ENCODE measurements at places on chromosomes 12 and 14.

GRCh38 chr14:93266127-93266526 lies 59.1 kb downstream of the UBR7 start:
- no peak for DNase-seq

DNA sequence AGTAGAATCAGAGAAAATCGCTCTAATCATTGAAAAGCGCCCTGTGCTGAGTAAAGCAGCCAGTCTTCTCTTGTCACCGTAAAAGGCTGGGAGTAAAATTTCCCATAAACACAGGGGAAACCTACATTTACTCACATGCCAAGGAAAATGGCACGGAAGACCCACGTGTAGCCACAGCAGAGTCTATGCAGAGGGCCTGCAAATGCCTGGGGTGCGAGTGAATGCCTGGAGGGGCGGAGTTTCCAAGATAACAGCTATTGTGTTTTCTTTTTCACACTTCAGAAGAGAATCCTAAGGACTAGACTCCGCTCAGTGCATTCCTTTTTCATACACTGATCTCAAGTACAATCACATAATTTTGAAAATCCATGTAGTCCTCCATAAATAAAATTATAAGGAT lies 159.9 kb upstream of the FOXN3 start:
- DNase-seq, result peak; percentile 48

DNA sequence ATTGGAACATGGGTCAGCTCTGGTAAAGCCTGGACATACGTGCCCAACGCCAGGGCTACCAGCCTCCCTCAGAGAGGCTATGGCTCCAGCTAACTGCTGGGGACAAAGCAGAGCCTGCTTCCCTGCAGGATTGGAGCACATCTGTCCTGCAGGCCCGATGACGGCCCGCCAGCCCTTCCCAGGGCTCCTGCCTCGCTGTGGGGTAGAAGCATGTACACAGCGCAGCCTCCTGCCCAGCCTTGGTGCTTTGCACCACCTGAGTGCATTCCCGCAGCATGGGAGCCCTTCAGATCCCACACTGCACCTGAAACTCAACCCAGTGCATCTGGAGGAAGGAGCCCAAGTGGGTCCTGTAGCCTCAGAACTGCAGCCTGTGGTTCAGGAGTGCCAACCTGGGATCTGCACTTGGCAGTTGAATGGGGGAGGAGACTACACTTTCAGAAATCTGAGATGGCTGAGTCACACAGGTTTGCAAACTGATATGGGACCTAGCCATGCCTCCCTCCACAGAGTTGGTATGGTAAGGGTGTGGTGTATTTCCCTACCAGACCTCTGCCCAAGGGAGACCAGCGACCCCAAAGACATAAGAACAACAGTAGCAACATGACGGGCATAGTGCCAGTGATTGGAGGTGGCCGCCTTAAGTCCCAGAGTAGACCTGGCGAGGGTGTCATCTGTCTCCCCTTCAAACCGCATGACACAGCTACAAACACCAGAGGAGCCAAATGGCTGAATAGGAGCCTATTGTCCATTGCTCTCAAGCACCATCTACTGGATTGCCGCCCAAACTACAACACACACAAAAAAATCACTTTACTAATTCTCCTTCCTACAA lies 273.9 kb upstream of the MIS18BP1 start:
- DNase-seq, result peak; percentile 75

GRCh38 chr12:121397521-121397920 lies 2.4 kb upstream of the RNF34 start:
- no peak for DNase-seq

GRCh38 chr14:102511538-102511937 lies 2.0 kb upstream of the ANKRD9 start:
- DNase-seq, result no peak

DNA sequence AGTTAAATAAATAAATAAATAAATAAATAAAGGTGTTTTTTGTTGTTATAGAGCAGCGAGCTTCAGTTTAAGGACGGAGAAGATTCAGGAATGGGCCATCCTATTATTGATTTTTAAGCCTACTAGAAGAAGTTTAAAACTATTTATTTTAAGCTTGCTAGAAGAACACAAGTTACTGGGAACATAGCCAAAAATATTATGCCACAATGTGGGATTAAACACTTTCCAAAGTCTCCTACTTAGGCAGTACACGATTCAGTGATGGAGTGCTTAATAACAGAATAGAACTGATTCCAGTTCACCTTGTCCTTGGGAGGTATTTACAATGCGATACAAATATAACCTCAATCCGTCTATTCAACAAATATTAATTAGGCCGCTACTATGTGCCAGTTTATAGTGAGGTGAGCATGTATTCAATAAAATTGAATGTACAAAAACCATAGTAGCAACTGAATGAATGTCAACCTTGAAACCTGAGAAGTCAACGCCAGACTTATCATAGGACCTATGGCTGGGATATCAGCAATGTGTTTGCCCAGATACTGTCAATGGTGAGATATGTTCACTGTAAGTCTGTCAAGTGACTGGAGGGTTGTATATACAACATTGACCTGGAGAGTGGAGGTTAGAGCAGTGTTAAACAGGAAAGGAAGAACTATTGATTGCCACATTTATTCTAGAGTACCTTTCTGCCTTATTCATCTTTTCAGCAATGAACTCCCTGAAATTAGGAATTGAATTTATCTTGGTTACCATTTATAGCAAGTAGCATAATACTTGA lies 486.4 kb downstream of the TMTC2 start:
- no peak for DNase-seq

- no peak for DNase-seq
Measured at GRCh38 chr12:58801986-58802385, 118.3 kb downstream of the LRIG3 start.

DNA sequence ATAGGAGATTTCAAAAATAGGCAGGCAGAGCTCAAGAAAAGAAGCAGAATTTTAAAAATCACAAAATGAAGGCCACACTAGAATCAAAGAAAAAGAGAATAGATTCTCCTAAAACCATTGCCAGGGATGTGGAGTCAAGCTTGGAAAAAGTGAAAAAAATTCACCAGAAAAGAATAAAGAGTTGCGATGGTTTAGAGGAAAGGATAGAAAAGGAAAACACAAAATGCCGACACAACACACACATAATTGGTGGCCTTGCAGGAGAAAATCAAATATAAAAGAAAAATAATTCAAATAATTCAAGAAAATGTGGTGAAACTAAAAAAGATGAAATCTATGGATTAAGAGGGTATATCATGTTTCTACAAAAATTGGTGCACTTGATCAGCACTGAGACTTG lies 181.6 kb upstream of the C14orf180 start:
- no peak for DNase-seq

- DNase-seq, result no peak
Measured at GRCh38 chr14:45364565-45365156, 111.7 kb upstream of the MIS18BP1 start.

GRCh38 chr12:89040146-89040964 lies 311.9 kb downstream of the DUSP6 start:
- DNase-seq, result peak; percentile 87

GRCh38 chr12:107448198-107448597 lies 237.4 kb upstream of the PWP1 start:
- DNase-seq, result no peak

- no peak for DNase-seq
Measured at GRCh38 chr14:59422069-59422881, 42.9 kb downstream of the GPR135 start.

GRCh38 chr12:24752763-24753462 lies 196.0 kb downstream of the BCAT1 start:
- no peak for DNase-seq

GRCh38 chr12:20489645-20490044 lies 121.3 kb downstream of the PDE3A start:
- DNase-seq, result no peak

DNA sequence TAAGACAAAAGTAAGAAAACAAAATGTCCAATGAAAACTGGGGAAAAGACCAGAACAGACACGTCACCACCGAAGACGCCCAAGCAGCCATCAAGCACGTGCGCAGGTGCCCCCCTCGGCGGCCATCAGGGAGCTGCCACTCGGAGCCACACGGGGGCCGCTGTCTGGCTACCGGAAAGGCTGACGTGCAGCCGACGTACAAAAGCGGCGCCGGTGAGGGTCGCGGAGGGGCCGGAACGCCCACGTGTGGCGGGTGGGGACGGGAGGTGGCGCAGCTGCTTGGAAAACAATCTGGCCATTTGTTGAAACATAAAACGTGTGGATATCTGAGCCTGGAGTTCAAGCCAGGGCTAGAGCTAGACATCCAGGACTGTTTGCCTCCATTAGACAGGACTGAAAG lies 60.7 kb downstream of the GALNT9 start:
- DNase-seq, result no peak

GRCh38 chr14:77301103-77301502 lies 19.6 kb downstream of the POMT2 start:
- peak; percentile 88 for DNase-seq

GRCh38 chr12:87270919-87271318 lies 758.3 kb downstream of the C12orf50 start:
- DNase-seq, result no peak

- DNase-seq, result no peak
Measured at GRCh38 chr14:73263606-73264005, 26.3 kb downstream of the PAPLN start.

DNA sequence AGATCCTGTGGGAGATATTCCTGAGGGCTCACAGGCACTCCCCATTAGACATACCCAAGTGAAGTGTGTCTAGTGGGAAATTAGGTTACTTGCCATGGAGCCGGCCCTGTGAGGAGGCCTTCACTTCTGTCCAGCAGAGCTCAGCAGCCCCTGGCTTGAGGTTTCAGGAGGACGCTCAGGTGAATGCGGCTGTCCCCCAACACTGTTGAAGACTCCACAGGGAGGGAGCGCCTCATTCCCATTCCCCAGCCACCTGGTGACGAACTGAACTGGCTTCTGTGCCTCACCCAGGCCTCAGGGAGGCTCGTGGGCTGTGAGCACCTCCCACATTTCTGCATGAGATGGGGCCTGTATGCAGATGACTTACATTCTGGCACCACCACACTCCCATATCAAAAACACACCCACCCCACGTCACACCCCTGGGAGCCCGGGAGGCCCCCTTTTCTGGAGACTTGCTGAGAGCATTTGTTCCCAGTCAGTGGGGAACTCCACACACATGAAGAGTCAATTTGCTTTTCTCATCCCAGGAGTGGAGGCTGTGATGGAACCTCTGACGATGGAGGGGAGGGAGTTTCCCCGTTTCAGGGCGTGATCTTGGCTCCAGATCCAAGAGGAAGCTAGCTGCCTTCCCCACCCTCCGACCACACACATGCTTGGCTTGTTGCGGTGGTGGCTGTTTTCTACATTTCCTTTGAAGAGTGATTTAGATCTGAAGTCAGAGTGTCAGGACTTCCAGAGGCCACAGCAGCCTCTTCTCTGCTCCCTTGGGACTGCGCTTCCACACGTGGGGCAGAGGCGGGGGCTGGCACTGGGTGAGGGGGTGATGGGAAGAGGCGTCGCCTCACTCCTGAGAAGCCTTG lies 120.7 kb downstream of the ADGRD1 start:
- peak; percentile 79 for DNase-seq

GRCh38 chr12:51023625-51024382 lies 2.4 kb downstream of the SLC11A2 start:
- no peak for DNase-seq

DNA sequence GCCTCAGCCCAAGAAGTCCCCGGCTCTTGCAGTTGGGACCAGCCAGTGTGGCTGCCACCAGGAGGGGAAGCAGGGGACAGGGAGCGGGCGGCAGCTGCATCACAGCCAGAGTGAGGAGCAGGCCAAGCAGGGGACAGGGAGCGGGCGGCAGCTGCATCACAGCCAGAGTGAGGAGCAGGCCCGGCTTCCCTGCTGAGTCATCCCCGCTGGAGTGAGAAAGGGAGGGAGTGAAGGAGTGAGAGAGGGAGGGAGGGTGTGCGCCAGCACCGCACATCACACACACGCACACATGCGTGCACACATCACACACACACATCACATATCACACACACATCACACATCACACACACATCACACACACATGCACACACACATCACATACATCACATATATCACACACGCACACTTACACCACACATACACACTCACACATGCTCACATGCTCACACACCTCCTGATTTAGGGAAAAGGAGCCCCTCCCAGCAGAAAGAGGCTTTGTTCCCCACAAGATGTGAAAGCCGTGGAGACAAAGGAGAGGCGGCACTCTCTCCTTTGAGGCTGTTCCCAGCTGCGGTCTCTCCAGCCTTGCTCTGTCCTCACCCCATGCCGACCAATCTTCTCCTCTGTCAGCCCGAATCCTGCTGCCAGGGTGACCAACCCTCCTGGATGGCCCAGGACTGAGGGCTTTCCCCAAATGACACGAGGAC lies 16.7 kb upstream of the ZDHHC22 start:
- DNase-seq, result no peak

GRCh38 chr14:76349993-76350392 lies 25.9 kb upstream of the ESRRB start:
- DNase-seq, result no peak

- DNase-seq, result no peak
Measured at GRCh38 chr12:127656266-127656665, 610.7 kb upstream of the TMEM132C start.

DNA sequence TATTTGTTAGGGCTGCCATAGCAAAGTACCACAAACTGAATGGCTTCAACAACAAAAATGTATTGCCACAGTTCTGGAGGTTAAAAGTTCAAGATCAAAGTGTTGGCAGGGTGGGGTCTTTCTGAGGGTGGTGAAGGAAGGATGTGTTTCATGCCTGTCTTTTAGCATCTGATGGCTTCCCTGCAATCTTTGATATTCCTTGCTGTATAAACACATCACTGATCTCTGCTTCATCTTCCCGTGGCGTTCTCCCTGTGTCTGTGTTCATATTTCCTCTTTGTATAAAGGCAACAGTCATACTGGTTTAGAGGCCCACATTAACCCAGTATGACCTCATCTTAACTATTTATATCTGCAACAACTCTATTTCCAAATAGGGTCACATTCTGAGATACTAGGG lies 167.5 kb downstream of the BTG1 start:
- DNase-seq, result no peak

DNA sequence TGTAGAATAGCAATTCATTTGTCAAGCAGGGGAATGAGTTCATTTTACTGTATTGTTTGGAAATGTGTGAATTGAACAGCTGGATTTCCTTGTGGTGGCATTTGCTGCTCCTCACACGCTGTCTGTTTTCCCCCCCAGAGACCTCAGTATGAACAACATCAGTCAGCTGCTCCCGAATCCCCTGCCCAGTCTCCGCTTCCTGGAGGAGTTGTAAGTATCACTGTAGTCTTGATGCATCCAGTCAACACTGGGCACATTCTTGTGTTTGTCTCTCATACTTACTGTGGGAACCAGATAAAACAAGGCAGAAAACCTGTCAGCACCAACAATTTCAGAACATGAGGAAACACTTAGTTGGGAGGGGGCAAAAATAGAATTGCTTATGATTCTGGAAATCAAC lies 64.9 kb downstream of the LGR5 start:
- no peak for DNase-seq

GRCh38 chr12:31645924-31646323 lies 13.6 kb upstream of the ETFBKMT start:
- no peak for DNase-seq

DNA sequence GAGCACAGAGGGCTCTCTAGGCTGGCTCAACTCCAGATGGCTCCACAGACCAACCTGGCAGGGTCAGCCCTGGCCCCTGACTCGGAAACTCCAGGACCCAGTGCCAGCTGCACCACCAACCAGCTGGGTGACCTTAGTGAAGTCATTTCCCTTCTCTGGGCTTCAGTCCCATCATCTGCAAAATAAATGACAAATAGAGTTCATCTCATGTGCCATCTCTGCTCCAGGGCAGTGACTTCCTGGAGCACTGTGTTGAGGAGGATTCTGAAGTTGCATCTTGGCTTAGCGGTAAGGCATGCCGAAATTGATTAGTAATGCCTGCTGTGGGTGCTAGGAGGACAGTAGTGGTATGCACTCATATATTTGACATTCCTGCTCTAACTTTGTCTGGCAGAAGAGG lies 31.5 kb downstream of the DTX1 start:
- DNase-seq, result no peak

All from osteocyte (in vitro differentiated cells).